Pons (tissue), 1 donor: ENCODE measurements at places on chromosomes 6 and 20.
A peak's percentile ranks its signal among the peaks of the same experiment; 100 is the strongest.

- no peak for DNase-seq
Measured at GRCh38 chr6:87921034-87921433, 126.6 kb upstream of the SPACA1 start.

- no peak for DNase-seq
Measured at GRCh38 chr20:48455651-48456365, 372.0 kb downstream of the PREX1 start.

DNA sequence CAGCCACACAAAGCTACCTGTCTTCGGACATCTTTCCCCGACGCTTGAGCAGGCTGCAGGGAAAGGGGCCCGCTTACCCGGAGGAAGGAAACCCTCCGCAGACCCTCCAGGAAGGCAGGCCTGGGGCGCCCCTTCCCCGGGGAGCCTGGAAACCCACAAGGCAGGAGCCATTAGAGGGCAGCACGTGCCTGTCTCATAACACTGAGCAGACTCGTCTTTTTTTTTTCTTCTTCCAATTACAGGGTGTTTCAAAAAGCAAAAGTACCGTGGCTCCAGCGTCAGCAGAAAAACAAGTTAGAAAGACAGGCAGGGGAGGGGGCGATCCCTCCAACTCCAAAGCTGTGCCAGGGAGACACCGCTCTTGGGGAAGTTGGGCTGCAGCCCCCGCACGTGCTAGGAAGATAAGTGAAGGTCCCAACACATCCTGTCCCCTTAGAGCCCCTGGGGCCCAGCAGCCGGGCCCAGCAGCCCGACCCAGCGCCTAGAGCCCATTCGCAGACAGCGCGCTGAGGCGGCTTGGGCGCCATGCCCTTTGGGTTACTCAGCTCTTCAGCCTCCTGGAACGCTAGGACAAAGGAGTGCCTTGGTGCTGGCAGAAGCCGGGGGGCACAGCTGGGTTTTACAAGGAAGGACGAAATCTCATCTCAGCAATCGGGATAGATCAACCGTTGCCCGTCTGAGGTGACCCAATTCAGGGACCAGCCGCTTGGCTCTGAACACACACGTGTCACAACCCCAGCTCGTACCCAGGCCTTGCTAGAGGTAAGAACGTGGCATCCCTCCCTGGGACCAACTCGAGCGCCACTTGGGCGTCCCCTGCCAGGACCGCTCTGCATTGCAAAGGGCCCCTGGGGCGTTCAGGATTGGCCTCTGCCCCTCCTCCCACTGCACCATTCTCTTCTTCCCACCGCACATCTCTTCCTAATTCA lies 136.3 kb downstream of the LY86 start:
- DNase-seq: peak; percentile 60

DNA sequence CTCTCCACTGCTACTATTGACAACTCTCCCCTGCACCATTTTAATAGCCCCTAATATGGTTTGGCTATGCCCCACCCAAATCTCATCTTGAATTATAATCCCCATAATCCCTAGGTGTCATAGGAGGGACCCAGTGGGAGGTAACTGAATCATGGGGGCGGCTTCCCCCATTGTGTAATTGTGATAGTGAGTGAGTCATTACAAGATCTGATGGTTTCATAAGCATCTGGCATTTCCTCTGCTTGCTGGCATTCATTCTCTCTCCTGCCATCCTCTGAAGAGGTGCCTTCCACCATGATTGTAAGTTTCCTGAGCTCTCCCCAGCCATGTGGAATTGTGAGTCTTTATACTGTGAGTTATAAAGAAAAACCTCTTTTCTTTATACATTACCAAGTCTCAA lies 74.1 kb upstream of the TCF21 start:
- no peak for DNase-seq

DNA sequence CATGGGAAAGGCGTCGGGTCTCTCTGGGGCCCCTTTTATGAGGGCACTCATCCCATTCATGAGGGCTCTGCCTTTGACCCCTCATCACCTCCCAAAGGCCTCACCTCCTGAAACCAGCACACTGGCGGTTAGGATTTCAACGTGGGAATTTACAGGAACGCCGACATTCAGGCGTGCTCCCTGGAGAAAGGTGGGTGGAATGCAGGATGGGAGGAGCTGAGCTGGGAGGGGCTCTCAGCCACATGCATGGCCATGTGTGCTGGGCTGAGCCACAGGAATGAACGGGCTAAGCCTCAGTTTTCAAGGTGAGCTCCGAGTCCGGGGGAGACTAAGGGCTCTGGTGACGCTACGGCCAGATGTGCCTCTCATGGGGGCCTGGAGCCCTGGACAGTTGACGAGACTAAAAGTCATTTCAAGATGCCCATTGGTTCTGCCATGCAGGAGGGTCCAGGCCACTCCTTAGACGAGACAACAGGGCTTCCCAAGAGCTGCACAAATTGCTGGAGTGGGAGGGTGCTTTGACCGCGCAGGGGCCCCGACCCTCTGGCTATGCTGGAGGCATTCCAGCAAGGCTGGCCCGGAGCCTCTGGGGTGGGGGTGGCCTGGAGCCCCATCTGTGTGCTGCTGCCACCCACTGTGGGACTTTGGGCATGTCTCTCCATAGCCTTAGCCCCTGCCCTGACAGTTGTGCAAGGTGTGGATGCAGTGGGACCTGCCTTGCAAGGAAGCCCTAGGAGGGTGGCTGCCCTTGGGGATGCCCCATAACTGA lies 3.8 kb upstream of the ARFGAP1 start:
- no peak for DNase-seq
